CD4-positive, alpha-beta T cell treated with Interleukin-12 subunit alpha and Interleukin-12 subunit beta, for 1 hour (primary cell): ENCODE measurements at places on chromosomes 12 and 14.

DNA sequence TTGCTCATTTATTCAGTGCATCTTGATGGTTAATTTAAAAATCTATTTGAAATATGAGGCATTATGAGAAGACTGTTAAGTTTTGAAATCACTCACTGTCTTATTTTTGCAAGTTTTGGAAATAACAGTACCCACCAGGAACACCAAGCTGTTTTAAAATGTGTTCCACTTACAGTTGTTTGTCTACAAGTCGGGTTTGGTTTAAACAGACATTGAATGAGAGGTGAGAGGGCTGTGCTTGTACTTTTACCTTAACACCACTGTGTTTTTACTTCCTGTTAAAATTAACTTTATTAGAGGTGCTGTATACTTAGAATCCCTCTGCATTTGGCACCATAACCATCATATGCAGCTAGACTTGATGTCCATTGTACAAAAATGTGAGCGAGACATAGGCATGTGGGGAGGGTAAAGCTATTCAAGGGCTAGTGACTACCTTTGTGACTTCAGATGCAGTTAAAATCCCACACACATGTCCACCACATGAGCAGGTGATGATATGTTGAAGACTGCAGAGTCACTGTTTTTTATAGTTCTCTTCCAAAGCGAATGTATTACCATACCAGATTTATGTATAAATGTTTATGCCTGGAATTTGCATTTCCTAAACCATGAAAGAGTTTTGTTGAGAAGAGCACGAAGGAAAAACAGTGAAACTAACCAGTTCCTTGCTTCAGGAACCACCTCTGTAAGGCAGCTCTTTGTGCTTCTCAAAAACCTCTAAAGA lies 12.9 kb downstream of the ELK3 start:
- no peak for DNase-seq

DNA sequence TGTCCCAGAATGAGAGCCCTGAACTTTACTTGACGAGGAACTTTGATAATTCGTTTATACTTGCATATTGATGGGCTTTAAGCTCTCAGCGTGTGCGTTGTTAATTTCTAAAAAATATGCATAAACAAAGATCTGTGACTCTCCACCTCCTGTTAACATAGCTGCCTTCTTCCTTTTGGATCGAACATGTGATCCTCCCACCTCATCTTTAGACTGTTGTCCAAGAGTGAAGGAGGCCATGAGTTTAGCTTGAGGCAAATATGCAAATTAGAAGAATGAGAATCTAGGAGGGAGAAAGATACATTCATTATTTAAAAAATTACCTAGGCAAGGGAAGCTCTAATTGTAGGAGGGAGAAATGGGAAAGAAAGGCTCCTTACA lies 617 bp downstream of the TTC8 start:
- no peak for DNase-seq

DNA sequence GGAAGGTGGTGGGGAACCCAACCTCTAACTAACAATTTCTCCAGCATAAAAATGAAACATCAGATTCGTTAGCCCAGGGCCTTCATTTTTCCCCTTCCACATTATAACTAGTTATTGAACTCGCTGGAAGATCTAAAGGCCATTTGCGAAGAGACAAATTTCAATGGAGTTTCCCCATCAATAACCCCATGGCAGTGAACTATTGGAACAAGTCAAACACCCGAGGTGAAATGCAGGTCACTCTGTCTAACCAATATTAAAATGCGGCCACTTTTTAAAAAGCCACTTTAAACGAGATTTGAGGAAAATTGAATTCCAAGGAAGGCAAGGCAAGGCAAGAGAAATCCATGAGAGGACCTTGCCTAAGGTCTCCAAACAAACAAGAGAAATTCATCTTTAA lies 4.5 kb upstream of the HOXC4 start:
- DNase-seq: no peak

DNA sequence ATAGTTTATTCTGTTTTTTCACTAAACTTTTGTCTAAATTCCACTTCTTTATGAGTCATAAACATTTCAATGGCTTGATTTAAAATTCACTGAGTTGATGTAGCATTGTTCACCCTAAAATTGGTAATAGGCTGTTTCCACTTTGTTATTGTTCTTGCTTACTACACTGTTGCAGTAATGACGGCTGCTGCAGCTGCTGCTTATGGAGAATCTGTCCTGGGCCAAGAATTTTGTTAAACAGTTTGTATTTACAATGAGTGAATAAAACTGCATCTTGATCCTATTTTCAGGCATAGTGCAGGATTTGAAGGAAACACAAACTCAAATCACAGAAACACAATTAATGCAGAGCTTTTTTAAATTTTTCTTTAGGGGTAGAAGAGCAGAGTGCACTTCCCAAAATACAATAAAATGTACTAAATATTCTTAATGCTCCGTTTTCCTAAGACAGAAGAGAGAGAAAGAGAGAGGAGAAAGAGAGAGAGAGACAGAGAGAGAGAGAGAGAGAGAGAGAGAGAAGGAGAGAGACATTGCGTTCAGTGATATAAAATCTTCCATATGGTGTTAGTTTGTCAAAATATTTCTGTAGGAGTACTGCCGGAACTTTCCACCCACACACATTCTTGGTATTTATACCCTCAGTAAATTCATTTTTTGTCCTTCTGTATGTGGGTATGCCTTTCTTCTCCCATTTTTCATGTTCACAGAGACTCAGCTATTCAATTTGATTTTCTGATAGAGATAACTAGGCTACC lies 266.4 kb downstream of the LRFN5 start:
- DNase-seq: no peak

DNA sequence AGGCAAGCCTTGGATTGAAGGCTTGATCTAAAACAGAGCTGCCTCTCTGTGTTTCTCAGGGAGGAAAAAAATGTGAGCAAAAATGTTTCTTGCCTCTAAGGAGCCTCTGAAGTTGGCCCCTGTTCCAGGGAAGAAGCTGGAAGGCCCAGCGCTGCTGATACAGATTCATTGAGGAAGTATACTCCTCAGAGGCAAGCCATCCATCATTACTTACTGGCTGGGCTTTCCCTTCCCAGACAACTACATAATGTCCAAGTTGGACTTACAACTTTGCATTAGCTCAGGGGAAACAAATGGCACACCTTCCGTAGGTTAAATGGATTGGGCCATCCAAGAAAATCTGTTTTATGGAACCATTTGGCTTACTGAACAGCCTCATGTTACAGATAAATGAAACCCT lies 263.7 kb upstream of the SEL1L start:
- DNase-seq: no peak

- no peak for DNase-seq
These were observed 165.8 kb upstream of the SYT1 start for GRCh38 chr12:78698747-78699146.

DNA sequence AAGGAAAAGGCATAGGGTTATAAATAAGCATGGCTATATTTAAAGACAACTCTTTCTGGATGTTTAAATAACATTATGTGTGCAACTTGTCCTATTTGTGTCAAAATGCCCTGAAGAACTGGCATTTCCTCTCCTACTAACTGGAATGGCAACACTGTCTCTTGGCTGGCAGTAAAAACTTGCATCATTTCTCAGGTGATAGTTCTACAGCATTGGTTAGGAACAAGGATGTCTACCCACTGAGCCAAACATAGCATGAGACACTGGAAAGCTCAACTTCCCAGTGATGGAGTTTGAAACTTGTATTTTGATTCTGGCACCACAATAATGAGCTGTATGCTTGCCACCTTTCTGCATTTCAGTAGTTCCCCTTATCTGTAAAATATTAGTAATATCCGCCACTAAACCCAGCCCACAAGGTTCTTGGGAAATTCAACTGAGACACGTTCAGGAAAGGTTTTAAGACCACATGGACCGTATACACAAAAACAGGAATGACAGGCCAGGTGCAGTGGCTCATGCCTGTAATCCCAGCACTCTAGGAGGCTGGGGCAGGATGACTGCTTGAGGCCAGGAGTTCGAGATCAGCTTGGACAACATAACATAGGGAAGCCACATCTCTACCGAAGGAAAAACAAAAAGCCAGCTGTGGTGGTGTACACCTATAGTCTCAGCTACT lies 5.1 kb downstream of the SLC38A2 start:
- DNase-seq: no peak

DNA sequence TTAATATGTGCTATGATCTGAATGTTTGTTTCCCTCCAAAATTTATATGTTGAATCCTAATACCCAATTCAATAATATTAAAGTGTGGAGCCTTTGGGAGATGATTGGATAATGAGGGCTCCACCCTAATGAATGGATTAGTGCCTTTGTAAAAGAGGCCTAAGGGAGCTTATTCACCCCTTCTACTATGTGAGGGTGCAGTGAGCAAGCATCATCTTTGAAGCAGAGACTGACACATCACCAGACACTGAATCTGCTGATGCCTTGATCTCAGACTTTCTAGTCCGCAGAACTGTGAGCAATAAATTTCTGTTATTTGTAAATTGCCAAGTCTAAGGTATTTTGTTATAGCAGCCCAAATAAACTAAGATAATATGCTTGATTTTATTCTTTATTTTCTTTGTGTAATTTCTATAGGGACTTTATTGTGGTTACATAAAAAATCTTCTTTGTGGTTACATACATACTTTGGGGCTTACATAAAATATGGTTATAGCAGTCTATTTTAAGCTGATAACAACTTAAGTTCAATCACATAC lies 131.1 kb upstream of the SLC38A2 start:
- no peak for DNase-seq

- DNase-seq: peak; percentile 52
These were observed 21.3 kb downstream of the TBX3 start for GRCh38 chr12:114662512-114663177.

- DNase-seq: no peak
These were observed 17.9 kb upstream of the DCAF5 start for GRCh38 chr14:69170839-69171238.

- DNase-seq: no peak
These were observed 92.2 kb downstream of the ACSS3 start for GRCh38 chr12:81170072-81170471.

- no peak for DNase-seq
These were observed 489.0 kb downstream of the SNAPC1 start for GRCh38 chr14:62251237-62251636.

DNA sequence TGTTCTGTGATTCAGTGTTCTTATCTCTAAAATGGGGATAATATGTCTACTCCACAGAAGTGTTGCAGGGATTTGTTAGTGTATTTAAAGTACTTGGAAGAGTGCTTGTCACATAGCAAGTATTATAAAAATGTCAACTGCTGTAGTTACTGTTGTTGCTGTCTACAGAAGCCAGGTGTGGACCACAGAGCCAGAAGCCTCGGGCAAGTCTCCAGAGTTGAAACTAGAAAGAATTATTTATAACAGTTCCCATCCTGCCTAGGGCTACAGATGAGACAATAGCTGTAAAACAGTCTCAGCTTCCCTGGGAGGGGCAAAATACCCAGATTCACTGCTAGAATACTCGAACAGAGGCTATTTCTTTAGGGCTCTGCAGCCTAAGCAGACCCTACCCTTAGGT lies 55.4 kb upstream of the FUT8 start:
- DNase-seq: no peak

DNA sequence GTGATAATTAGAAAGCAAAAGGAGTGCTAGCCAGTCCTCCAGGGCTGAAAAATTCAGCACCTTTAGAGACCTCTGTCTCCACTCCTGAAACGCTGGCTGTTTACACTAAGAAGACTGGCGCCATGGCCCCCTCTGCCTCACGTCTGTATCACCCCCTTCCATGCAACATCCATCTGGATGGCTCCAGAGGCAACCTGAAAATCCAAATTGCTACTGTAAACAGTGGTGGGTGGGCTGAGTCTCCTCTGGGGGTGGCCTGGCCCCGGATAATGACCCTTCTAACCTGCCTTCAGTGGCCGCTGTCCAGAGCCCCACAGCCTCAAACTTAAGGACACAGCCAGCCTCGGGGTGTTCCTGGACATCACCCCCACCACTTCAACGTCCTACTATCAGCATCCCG lies 1.4 kb downstream of the PRKD1 start:
- DNase-seq: no peak

DNA sequence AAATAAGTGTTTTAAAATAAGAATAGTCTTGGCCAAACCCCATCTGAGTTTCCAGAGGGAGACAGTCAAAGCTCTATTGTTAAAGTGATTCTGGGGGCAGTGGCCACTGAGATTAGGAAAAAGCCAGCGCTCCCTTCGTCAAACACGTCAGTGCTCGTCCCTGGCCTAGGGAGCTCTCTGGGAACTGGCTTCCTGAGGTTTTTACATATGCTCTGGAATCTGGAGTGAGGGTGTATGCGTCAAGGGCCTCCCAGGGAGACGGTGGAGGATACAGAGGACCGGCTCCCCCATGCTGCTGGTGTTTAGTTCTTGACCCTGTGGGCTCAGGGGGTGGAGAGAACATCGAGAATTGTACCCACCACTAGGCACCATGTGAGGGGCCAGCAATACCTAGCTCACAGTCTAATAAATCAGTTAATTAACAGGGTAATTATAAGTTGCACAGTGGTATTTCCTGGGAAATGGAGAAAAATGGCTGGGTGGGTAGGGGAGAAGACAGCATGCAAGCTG lies 87.0 kb downstream of the SLC25A47 start:
- no peak for DNase-seq

DNA sequence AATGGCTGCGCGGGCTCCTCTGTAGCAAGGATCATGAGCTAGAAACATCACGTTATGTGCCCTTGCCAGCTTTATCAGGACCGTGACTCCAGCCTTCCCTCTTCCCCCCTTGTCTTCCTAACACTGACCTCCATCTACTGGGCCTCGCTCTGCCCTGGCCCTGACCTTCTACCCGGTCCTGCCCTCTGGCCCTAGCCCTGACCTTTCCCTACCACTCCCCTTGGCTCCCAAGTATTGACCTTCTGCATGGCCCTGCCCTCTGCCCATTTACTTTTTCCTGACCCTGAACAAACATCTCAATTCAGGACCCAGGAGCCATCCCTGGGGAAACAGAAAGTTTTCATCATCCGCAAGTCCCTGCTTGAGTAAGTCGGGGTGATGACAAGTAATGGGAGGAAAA lies 2.0 kb downstream of the SOAT2 start:
- no peak for DNase-seq

DNA sequence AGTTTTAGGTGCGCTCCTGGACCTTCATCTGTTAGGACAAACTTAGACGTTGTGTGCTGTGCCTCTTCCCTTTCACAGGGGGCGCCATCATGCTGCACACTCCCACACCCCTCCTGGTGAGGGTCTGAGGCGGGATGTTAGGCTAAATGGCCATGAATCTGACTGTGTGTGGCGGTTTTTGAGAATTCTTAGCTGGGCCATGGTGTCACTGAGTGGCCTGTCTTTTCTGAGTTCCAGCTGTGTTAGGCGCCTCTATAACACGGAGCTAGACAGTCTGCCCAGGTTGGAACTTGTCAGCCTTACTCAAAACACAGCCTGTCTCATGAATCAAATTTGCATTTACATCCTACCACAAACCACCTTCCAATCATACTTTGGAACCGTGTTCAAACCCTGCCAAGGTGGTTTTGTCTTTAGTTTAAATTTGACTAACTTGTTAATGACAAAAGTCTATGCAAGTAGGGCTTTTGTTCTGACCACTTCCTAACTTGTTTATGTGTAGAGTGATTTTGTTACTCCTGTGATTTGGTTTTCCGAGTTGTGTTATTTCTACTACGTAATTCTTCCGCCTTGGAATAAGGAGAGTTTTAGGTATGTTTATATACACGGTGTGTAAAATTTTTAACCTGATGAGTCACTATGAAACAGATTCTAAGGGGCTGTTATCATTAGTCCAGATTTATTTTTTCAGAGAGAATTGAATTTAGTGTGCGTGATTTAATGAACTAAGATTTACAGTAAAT lies 19.6 kb downstream of the ACVR1B start:
- DNase-seq: peak; percentile 54

GRCh38 chr12:31951008-31951407 lies 8.2 kb upstream of the RESF1 start:
- DNase-seq: no peak

GRCh38 chr12:2372178-2372577 lies 319.4 kb downstream of the CACNA1C start:
- no peak for DNase-seq
